ENCODE measurements at places on chromosomes 5 and 9. TPM values are rescaled to one million over a fixed set of nuclear protein-coding genes. Genes with fewer than 3 reads are reported as not detected.

The MLANA gene
- total RNA-seq, result not detected

DNA sequence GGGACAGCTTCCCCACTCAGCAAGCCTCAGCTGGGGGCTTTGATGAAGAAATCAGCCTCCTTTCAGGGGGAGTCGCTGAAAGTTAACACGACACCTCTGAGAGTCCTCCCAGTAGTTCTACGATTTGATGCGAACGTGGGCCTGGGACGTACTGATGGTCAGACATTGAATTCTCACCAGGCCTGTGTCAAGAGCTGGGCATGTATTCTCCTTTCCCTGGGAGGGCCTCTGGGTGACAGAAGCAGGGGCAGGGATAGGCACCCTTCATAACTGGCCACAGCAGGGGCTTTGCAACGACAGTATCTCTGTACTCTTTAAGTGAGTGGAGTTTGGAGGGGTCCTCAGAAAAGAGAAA, 15.6 kb upstream of the COL5A1 start:
- no peak for DNase-seq

GRCh38 chr5:158198636-158199035, 339.7 kb upstream of the CLINT1 start:
- DNase-seq, result no peak

The DBH gene
- not detected for total RNA-seq

- DNase-seq, result no peak
Measured at GRCh38 chr9:84922051-84922450, 252.5 kb downstream of the NTRK2 start.

The BTNL3 gene
- total RNA-seq, result not detected

The KIF4B gene
- not detected for total RNA-seq

- no peak for DNase-seq
Measured at GRCh38 chr5:168159425-168159824, 132.0 kb upstream of the WWC1 start.

GRCh38 chr9:5846501-5846921, 13.6 kb upstream of the ERMP1 start:
- DNase-seq, result no peak

- DNase-seq, result no peak
Measured at GRCh38 chr5:124919076-124919475, 172.6 kb upstream of the ZNF608 start.

DNA sequence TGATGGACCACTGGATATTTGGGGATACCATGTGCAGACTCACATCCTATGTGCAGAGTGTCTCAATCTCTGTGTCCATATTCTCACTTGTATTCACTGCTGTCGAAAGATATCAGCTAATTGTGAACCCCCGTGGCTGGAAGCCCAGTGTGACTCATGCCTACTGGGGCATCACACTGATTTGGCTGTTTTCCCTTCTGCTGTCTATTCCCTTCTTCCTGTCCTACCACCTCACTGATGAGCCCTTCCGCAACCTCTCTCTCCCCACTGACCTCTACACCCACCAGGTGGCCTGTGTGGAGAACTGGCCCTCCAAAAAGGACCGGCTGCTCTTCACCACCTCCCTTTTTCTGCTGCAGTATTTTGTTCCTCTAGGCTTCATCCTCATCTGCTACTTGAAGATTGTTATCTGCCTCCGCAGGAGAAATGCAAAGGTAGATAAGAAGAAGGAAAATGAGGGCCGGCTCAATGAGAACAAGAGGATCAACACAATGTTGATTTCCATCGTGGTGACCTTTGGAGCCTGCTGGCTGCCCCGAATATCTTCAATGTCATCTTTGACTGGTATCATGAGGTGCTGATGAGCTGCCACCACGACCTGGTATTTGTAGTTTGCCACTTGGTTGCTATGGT, 54.5 kb upstream of the HNRNPA0 start:
- DNase-seq, result no peak

- no peak for DNase-seq
Measured at GRCh38 chr5:96243203-96243602, 189.8 kb downstream of the PCSK1 start.

GRCh38 chr9:129321286-129322021, 143.4 kb upstream of the IER5L start:
- DNase-seq, result no peak

DNA sequence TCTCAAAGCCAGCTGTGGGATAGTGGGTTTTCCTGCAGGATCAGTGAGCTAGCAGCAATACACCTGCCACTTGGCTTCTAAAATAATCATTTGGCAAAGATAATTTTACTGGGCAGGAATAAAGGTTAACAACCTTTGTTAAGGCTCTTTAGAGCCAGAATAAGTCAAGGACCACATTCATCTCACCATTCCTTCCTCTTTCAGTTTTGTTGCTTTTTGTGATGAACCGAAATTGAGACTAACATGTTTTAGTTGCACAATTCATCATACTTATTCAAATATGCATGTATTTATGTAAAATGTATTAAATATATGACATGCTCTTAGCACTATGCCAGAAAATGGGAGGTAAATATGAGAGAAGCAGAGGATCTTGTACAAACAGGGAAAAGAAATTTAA, 824.4 kb upstream of the TYRP1 start:
- DNase-seq, result no peak

The NXNL2 gene
- total RNA-seq, result not detected

- no peak for DNase-seq
Measured at GRCh38 chr9:72597181-72597517, 75.7 kb downstream of the TMC1 start.

- DNase-seq, result no peak
Measured at GRCh38 chr5:166166071-166166470, 2125.4 kb upstream of the WWC1 start.

The MYOZ3 gene
- 0.86 TPM for total RNA-seq

- no peak for DNase-seq
Measured at GRCh38 chr5:116415182-116415581, 159.4 kb downstream of the SEMA6A start.

DNA sequence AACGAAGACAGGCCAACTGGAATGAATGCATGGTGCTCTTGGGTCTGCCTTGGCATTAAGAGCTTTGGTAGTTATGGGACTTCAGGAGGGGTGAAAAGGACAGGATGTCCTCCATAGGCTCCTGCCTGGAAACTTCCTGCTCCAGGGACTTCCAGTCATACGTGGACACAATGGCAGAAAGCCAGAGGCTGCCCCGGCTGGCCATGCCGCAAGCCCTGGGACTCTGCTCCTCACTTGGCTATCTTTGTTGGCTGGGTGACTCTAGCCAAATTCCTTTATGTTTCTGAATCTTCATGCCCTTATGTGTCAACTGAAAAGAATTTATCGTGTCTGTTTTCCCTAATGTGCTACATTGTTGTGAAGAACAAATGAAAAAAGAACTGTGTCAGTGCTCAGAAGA, 136.9 kb downstream of the SIL1 start:
- DNase-seq, result no peak

GRCh38 chr9:5799314-5799713, 33.6 kb downstream of the ERMP1 start:
- no peak for DNase-seq

DNA sequence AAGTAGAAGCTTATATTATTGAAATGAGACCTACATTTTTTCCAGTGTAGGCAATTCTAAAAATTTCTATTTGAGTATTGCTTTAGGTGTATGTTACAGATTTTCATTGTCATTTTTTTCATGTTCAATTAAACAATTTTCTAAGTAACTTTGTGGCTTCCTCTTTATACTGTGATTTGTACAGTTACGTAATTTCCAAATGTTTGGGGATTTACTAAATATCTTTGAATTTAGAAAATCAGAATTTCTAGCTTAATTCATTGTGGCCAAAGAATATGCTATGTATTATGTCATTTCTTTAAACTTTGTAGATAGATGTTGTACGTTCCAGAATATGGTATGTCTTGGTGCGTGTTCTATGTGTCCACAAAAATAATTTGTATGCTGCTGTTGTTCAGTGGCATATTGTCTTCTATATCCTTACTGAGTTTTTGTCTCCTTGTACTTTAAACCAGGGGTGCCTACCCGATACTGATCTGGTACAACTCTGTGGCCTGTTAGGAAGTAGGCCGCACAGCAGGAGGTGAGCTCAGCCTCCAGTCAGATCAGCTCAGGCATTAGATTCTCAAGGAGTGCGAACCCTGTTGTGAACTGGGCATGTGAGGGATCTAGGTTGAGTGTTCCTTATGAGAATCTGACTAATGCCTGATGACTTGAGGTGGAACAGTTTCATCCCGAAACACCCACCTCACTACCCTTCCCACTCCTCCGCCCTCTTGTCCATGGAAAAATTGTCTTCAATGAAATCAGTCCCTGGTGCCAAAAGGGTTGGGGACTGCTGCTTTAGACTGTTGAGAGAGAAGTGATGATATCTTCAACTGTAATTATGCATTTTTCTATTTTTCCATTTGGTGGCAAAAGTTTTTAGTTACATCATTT, 63.5 kb downstream of the UBE2R2 start:
- no peak for DNase-seq

GRCh38 chr5:13317654-13318053, 626.8 kb downstream of the DNAH5 start:
- DNase-seq, result no peak

GRCh38 chr5:109645707-109646192, 44.0 kb upstream of the MAN2A1 start:
- DNase-seq, result no peak

The PDE6A gene
- not detected for total RNA-seq

DNA sequence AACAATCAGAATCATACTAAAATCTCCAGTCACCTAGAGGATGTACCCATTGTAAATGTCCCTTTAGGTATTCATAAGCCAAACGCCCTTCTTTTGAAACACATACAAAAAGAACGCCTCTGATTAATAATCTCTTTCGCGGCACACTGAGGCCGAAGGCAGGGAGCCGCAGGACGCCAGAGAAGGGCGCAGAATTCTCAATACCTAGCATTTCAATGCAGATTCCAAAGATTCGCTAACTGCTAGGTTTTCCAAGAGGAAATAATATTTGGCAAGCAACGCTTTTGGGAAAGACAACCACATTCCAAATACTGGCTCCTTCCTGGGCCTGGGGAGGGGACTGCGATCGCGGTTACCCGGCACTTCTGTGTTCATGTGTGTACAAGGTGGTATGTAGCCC, 203.3 kb downstream of the MEF2C start:
- DNase-seq, result no peak

Data from activated T-cell treated with anti-CD3 and anti-CD28 coated beads, Interleukin-2, amount 50 U/mL, for 4 hours (primary cell).